Kidney tubule cell (primary cell): ENCODE measurements at places on chromosomes 4 and X.

DNA sequence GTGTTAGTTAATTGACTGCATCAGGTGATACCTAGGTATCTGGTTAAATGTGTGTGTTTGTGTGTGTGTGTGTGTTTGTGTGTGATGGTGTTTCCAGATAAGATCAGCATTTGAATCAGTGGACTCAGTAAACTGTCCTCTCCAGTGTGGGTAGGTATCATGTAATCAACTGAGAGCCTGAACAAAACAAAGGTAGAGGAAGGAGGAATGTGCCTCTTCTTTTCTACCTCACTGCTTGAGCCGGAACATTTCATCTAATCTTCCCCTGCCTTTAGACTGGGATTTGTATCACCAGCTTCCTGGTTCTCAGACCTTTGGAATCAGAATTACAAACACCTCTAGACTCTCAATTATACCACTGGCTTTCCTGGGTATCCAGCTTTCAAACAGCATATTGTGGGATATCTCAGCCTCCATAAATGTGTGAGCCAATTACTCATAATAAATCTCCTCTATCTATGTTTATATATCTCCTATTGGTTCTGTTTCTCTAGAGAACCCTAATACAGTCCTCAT, 120.5 kb downstream of the TBCK start:
- no peak for DNase-seq

DNA sequence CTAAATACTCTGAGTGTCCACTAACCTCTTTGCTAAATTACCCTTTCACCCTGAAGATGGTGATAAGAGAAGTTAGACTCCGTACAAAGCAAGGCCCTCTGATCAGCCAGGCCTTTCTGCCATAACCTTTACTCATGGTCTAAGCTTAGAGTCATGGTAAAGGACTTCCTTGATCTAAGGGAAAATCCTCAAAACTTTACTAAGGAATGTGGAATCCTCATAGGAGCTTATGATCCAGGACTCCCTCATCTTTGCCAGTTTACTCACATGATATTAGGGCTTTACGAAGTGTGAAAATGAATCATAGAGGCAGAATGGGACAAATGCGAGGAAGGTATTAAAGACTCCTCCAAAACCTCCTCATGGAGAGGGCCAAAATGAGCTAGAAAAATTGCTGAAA, 7.9 kb upstream of the FAM13A start:
- DNase-seq = peak; percentile 92

DNA sequence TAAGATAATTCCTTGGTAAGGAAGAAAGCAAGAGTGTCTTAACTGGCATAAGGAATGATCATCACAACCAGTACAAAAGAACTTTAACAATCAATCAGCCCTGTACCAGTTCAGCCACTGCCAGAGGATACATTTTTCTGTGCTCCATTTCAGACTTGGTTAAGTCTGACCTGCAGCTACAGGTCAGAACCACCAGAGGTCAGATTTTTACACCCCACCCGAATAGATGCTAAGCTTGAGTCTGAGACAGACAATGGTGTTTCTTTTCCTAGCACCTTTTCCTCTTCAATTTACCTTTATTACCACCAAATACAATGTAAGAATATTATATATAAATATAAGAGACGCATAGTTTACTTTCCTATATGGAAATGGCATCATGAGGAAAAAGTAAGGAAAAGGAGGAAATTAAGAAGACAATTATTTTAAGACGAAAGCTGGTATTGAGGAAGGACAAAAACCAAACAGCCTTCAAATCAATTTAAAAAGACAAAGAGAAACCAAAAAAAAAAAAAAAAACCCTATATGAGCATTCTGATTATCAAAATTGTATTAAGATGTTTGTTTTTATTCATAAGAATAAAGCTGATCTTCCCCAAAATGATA, 215.3 kb upstream of the TTC29 start:
- peak; percentile 64 for DNase-seq

DNA sequence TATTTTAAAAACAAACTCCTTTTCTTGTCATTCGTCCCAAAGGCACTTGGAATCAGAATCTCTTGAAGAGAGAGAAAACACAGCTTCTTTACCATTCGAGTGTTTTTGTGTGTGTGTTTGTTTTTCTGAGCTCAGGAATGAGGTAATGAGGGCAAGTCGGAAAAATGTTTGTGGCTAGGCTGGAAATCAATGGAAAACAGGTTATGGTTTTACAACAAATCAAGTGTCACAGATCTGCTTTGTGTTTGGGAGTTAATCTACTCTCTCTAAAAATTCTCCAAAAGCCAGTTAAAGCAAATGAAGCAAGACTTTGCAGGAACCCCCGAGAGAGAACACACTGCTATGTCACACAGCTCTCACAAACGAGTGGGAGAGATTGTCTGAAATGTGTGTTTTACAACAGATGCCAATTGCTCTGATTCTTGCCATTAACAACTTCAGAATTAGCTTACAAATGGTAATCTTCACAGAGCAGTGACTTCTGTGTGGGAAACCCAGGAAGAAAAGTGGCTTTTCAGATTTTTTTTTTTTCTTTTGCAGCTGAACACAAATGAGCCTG, 264.1 kb downstream of the CBLL2 start:
- DNase-seq = no peak

DNA sequence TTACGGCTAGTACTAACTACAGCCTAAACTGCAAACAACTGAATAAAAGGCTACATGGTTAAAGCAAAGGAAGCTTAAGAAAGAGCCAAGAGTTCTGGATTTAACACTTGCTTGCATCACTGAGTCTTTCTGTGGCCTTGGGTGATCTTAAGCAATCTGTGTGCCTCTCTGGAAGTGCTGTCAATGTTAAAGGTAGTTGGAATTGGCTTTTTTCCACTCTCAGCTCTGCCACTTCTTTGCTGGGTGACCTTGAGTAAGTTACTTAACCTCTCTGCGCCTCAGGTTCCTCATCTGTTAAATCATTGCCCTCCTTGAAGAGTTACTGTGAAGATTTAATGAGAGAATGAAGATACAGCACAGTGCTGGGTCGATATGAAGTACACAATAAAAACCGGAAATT, 15.7 kb downstream of the SLC2A9 start:
- no peak for DNase-seq
